ENCODE measurements at places on chromosomes 4 and X.

DNA sequence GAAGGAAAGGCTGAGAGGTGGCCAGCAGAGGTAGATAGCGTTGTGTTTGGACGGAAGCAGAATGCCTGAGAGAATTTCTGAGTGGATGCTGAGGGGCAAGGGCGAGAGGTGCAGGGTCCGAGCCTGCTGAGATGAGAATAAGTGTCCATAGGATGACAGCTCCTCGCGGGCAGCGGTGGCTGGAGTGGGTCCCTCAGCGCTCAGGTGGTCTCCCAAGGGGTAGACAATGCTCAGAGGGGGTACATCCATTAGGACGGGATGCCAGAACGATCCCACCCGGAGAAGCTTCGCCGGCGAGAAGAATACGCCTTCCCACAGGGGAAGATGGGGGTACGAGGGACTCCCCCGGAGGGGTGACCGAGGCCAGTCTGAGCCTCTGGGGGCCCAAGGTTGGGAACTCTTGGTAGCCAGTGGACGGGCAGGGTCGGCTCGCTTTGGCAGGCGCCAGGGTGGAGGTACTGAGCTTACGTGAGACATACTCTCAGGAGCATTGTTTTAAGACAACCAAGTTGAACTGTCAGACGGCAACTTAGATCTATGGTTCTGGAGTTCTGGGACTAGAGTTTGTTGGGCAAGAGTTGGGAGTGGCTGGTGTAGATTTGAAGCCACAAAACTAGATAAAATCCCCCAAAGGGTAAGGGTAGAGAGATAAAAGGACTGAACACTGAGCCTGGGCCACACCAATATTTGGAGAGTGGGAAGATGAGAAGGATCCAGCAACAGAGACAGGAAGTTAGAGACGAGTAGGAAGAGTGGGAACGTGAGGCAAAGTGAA lies 15.8 kb downstream of the BRCC3 start:
- DNase-seq: no peak

DNA sequence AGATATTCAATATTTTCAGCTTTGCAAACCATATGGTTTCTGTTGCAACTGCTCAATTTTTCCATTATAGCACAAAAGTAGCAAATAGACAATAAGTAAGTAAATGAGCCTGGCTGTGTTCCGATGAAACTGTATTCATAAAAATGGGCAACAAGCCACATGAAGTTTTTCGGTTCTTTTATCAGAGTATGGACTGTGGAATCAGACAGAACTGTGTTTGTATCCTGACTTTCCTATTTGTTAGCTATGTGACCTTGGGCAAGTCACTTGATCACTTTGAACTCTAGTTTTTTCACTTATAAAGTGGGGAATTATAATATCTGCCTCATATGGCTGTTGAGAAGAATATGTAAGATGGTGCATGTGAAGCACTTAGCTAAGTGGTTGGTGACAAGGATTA lies 23.4 kb upstream of the ADGRA3 start:
- no peak for DNase-seq

- DNase-seq: no peak
These were observed 237.9 kb downstream of the MAML3 start for GRCh38 chr4:139916041-139916440.

DNA sequence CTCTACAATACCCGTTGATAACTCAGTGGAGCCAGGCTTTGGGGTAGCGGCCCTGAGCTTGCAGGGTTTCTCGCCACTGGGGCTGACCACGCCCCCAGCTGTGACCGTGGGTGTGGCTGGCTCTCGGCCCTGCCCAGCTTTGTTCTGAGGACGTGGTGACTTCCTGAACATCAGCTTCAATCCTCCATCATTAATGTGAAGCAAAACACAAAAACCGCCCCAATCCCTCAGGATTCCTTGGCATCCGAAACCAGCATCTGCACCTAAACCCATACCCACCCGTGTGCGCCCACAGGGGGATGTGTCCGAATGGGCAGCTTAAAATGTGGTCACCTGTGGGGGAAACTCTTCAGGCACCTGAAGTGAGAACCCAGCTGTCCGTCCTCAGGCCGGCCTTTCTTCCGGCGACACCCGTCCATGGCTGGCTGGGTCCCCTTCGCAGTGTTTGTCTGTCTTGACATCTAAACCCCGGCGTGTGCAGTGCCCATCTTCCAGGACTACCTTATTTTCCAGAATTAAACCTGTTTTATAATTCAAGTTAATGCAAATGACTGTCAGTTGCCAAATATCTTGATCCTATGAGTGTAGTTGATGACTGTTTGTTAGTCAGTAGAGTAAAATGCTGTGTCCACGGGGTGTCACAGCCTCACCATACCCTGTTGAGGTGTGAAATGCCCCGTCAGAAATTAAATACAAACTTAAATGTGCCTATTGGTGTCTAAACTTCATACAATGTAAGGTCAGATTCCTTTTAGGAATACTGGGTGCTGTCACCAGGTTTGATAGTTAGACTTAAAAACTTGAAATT lies 27.3 kb downstream of the NELFA start:
- DNase-seq: no peak

DNA sequence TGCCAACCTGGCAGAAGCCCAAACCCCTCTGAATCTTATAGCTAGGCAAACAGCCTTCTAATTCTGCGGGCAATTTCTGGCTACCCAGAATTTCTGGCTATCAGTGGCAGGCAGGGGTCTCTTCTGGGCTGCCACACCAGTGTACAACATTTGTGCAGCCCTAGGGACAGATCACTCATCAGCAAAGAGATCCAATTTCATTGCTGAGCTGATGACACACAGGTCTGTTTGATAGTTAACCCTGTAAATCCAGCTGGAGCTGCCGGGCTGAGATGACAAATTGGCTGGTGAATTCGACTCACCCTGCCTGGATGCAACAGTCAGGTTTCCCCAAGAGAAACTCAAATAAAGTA lies 2.4 kb downstream of the MID1 start:
- no peak for DNase-seq

DNA sequence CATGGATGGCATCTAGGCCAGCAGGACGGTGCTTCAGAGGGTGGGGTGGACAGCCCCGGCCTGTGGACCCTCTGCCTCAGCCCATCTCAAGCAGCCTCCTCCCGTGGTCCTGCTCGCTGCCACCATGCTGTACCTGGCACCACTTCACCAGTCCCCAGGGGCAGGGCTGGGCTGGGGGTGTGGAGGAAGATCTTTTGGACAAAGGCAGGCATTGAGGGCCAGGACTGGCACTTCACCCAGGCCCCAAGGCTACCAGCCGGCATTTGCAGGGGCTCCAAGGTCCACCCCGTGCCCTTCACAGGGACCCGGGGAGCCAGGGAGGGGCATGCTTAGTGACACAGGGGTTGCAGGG lies 713 bp downstream of the PLXNB3 start:
- DNase-seq: no peak

DNA sequence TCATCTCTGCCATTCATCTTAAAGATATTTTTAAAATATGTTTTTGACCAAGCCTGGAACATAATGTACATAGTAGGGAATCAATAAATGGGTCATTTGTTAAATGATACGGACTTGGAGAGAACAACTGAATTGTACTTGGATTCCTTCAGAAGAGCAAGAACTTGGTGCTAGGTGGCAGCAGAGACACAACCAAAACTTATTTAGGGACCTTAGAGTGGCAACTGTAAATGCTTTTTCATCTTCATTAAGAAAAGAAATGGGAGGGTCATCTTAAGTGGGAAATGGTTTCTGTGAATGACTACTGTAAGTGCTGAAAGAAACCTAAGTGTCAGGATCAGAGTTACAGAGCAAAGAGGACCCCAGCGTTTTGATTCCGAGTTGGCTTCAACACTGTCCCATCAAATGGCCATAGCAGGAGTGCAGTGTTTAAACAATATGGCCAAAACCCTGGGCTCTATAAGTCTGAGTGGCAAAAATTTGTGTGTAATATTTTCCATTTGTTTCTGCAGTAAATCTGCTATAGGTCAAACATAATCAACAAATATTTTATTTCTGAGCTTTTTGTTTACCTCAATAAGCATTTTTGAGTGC lies 213.6 kb downstream of the PALLD start:
- no peak for DNase-seq

DNA sequence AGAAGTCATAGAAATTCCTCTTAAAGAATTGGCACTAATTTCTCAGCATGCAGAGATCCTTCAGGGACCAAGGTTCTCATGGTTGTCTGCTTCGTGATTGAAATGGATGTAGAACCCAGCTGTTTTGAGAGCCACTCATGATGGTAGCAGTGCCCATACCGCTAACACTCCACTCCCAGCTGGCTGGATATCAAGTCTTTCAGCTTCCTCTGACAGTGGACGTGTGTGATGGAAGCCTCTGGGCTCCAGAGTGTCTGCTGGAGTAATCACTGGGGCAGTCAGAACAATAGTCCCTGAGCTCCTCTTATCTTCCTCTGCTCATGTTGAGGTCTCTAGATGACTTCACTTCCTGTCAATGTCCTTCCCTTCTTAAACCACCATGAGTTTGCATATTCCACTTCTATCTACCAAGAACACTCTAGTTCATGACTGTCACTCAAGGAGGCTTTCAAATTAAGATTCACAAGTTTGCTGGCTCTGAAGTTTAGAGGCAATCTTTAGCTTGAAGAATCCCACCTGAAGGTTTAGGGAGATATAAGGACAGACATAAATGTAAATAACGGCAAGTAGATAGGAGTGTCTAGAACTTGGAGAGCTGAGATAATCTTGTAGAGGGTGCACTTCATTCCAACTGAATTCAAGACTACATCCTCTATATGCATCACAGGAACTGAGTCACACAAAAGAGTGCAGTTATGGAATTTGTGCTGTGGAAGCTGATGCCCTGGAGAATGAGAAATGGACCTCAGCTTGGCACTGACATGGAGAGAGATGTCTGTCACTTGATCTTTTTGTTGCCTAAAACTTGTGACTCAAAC lies 64.5 kb upstream of the WDR1 start:
- no peak for DNase-seq

- no peak for DNase-seq
These were observed 665.6 kb upstream of the CPEB2 start for GRCh38 chr4:14336656-14337055.

DNA sequence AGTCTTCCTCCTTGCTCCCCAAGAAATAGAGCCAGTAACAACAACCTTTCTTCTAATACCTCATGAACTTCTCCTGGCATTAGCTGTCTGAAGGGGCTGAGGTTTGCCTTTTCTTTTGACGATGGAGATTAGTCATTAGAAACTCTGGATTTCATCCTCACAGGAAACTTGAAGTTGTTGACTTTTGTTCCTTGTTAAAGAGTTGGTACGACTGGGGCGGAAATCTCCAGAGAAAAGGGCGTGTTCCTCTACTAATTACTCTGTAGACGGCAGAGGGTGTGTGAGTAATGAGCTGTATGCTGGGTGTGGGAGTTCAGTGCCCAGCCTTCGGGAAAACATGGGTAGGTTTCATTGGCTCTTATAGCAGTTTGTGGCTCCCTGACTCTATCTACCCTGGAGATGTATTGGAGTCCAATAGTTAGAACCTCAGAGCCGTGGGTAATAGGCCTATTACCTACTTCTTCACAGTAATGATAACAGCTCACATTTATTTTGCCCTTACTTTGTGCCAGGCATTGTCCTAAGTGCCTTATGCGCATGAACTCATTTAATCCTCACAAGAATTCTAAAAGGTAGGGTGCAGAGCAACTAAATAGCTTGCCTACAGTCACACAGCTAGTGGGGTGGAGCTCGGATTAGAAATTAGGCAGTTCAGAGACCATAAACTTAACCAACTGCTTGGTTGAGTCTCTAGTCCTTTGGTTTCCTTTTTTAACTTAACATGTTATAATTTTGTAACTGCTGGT lies 23.4 kb downstream of the TMEM164 start:
- no peak for DNase-seq

DNA sequence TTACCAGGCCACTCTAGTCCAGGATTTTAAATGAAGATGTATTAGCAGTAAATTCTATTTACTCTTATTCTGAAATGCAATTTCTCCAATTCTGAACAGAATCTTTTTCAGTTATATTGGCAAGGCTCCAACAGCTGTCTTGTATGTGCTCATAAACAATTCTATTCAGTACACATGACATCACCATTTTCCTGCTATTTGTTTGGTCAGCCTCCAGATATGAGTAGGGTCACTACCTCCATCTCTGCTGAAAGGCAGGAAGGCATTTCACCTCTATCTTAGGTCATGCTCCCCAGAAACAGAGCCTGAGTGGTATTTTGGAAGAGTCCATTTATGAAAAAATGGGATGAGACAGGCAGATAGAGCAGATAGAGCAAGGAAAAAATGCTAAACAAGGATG lies 151.1 kb upstream of the ADGRL3 start:
- DNase-seq: no peak
